SK-N-SH treated with all-trans-retinoic acid at 6 μM for 48 hours (cell line): ENCODE measurements at places on chromosomes 3 and 15.
A peak's percentile ranks its signal among the peaks of the same experiment; 100 is the strongest.

- peak; percentile 37 for ATAC-seq
These were observed 300.9 kb downstream of the PYDC2 start for GRCh38 chr3:191761906-191762305.

GRCh38 chr15:88194162-88194561 is 62.4 kb downstream of the NTRK3 start:
- no peak for ATAC-seq

- ATAC-seq = no peak
These were observed 2.4 kb upstream of the REC114 start for GRCh38 chr15:73440571-73440970.

DNA sequence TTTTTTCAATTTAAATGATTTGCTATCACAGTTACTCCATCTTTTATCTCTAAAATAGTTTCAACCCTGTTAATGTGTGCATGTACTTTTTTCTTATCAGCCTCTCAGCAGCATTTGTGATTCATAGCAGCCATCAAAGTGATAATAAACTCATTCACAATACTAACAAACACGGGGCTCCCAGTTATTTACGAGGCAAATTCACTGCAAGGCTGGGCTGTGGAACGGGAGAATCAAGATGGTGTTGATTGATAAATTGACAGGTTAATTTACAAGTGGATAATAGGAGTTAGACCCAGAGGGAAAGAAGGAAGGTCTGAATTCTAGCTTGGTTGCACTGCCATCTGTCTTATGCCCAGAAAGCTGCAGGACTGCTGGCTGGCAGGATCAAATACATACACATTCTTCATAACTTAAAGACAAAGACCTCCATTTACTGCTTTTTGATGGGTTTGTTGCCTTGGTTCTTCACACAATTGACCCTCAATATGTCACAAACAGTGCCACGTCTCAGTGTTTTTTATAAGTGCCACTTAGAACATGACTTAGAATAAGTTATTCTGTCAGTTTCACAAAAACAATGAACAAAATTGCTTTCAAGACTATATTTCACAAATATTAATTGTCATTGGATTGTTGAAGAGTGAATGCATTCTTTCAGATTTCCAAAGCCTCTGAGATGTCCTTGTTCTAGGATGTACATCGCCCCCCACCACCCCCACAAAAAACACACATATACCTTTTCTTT is 562.8 kb downstream of the NR2F2 start:
- no peak for ATAC-seq

GRCh38 chr3:115092220-115092791 is 54.8 kb downstream of the ZBTB20 start:
- ATAC-seq = peak; percentile 100

- no peak for ATAC-seq
These were observed 496.1 kb downstream of the FOXP1 start for GRCh38 chr3:71087143-71088018.

GRCh38 chr15:70633103-70633831 is 130.1 kb downstream of the UACA start:
- no peak for ATAC-seq

GRCh38 chr3:152885076-152885475 is 50.1 kb downstream of the P2RY1 start:
- ATAC-seq = no peak
